ENCODE measurements at places on chromosomes 5 and 9.

- DNase-seq = no peak
Measured at GRCh38 chr5:6218116-6218515, 160.2 kb downstream of the MED10 start.

DNA sequence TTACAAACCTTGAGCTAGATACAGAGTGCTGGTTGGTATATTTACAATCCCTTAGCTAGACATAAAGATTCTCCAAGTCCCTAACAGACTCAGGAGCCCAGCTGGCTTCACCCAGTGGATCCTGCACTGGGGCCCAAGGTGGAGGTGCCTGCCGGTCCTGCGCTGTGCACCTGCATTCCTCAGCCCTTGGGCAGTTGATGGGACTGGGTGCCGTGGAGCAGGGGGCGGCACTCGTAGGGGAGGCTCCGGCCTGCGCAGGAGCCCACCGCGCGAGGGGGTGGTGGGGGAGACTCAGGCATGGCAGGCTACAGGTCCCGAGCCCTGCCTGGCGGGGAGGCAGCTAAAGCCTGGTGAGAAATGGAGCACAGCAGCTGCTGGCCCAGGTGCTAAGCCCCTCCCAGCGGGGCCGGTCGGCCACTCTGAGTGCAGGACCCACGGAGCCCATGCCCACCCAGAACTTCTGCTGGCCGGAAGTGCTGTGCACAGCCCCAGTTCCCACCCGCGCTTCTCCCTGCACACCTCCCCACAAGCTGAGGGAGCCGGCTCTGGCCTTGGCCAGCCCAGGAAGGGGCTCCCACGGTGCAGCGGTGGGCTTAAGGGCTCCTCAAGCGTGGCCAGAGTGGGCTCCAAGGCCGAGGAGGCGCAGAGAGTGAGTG, 1464.7 kb downstream of the EFNA5 start:
- DNase-seq = no peak

GRCh38 chr5:79032031-79032695, 37.3 kb downstream of the DMGDH start:
- no peak for DNase-seq

- DNase-seq = no peak
Measured at GRCh38 chr9:15249981-15250380, 57.0 kb downstream of the TTC39B start.

DNA sequence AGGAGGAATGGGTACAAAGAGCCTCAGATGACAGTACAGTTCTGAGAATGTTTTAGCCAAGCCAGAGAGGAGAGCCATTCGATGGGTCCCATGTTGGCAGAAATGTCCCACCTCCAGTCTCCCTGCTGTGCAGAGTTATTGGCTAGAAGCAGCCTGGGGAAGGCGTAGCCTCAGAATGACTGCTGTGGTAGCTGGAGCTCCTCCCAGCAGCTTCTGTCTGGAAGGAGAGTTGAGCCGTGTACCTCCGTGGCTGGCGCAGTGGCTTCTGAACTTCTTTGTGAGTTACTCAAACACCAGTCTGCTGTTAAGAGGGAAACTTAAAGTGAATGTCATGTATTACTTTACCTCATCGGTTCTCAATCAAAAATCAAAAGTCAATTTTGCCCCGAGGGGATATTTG, 193.3 kb upstream of the SNX2 start:
- DNase-seq = no peak

GRCh38 chr5:135019314-135019713, 14.7 kb downstream of the PITX1 start:
- DNase-seq = no peak

DNA sequence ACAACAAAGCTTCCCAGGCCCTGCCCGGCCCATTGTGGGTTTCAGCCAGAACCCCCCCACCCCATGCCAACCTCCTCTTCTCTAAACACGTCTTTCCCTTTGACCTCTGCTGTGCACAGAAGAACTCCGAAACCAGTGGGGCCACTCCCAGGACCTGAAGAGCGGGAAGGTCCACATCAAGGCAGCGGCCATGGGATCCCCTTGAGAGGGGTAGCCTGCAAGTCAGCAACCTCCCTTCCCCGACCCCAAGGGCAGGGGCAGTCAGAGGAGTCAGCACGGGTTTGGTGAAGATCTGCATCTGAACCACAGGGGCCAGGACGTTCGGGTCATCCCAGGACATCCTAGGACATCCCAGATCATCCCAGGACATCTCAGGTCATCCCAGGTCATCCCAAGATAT, 379.9 kb upstream of the IRX4 start:
- DNase-seq = no peak

DNA sequence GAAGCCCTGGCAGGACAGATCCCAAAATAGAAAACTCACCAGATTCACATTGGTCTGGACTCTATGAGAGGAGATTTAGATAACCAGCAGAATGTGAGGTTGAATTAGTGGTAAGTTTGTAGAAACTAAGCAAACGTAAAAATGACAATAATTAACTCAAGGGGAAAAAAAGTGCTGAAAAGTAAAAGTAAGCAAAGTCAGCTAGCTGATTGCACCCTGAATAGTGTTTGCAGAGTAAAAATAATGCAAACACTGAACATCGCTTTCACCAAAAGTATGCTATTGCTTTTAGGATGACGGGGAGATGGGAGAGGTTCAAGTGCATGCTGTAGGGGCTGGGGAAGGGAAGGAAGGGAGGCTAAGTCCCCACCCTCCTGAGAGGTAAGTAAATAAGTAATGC, 92.5 kb upstream of the RARS1 start:
- DNase-seq = no peak

- DNase-seq = no peak
Measured at GRCh38 chr5:174292348-174292747, 246.8 kb downstream of the NSG2 start.

DNA sequence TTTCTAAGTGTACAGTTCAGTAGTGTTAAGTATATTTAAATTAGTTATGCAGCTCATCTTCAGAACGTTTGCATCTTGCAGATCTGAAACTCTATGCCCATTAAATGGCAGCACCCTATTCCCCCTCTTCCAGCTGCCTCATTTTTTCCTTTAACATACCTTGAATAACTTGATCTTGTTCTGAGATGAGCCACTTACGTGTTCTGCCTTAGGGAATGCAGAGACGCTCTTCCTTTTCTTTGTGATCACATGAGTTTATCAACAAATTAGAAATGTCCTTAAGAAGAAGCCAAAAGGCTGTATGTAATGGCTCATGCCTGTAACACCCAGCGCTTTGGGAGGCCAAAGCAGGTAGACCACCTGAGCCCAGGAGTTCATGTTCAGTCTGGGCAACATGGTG, 57.6 kb downstream of the SLC46A2 start:
- no peak for DNase-seq

- DNase-seq = no peak
Measured at GRCh38 chr5:127429928-127430327, 87.5 kb upstream of the PRRC1 start.

- no peak for DNase-seq
Measured at GRCh38 chr9:71504636-71505035, 263.7 kb downstream of the CEMIP2 start.

DNA sequence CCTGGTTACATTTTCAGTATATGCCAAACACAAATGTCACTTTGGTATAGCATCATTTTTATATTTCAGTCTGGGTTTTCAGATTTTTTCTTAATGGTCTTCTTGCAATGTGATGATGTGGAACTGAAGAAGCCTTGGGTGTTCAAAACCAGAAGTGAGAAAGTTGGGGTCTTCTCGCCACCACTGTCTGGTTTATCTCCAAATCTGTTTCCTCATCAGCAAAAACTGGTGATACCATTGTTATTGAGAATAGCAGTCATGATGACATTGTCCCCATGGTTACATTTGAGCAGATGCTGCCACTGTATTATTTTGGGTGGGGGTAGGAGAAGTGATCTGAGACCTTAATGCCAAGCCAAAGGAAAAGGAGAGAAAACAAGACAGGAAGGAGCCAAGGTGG, 85.9 kb upstream of the MAP3K1 start:
- DNase-seq = no peak

GRCh38 chr5:154784856-154785255, 29.7 kb downstream of the LARP1 start:
- no peak for DNase-seq

GRCh38 chr5:78659714-78660113, 11.1 kb upstream of the LHFPL2 start:
- DNase-seq = no peak

DNA sequence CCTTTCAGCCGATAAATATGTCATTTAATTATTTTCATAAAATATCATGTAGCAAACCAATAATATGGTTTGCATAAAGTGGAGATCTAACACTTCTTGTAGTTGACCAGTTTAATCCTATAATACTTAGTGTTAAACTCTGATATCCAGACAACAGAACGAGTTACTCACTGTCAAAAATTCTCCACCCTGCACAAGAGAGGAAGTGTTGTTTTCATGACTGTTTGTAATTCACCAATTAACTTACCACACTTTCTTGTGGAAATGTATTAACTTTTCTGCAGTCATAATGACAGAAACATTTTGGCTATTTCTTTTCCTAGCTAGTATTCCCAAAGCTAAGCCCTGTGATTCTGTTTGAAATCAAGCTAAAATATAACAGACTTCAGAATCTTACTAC, 555.3 kb upstream of the FTMT start:
- no peak for DNase-seq

Measured in activated CD4-positive, CD25-positive, alpha-beta regulatory T cell (primary cell).